ENCODE measurements at places on chromosomes 16 and 17.
A peak's percentile ranks its signal among the peaks of the same experiment; 100 is the strongest.

DNA sequence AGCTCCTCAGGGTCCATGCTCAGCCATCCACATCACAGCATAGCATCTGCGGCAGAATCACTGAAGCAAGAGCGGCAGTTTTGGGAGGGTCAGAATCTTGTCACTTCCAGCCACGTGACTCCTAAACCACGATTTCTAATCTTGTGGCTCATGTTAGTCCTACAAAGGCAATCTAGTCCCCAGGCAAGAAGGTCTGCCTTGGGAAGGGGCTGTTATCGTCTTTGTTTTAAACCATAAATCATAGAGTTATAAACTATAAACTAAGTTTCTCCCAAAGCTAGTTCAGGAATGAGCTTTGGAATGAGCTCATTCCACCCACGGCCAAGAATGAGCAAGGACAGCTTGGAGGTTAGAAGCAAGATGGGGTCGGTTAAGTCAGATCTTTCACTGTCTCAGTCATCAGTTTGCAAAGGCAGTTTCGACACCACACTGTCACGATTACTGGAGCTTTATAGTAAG lies 20.8 kb upstream of the DNAH17 start:
- DNase-seq = no peak

- no peak for DNase-seq
Observed at GRCh38 chr16:2374644-2375043, 34.1 kb upstream of the ABCA3 start.

DNA sequence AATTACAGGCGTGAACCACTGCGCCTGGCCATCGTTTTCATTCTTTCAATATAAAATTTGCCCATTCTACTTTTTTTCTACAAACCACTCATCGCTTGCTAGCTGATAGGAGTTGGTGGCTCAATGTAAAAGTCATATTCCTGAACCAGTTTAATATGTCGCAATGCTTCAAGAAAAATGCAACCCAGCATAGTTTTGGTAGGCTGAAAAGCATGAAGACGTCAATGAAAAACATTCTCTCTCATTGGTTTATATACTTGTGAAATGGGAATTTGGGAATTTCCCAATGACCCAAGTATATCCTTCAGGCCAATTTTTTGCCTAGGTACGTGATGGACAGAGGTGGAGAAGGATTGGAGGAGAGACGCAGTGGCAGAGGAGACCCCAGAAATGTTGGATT lies 26.9 kb downstream of the USP43 start:
- DNase-seq = no peak

- DNase-seq = no peak
Observed at GRCh38 chr16:50298075-50298460, 31.7 kb downstream of the ADCY7 start.

GRCh38 chr16:54062361-54063278 lies 224.0 kb downstream of the IRX3 start:
- DNase-seq = no peak

- no peak for DNase-seq
Observed at GRCh38 chr16:15487336-15488284, 53.2 kb downstream of the BMERB1 start.

- DNase-seq = no peak
Observed at GRCh38 chr17:74854792-74855191, 4.9 kb downstream of the GRIN2C start.

DNA sequence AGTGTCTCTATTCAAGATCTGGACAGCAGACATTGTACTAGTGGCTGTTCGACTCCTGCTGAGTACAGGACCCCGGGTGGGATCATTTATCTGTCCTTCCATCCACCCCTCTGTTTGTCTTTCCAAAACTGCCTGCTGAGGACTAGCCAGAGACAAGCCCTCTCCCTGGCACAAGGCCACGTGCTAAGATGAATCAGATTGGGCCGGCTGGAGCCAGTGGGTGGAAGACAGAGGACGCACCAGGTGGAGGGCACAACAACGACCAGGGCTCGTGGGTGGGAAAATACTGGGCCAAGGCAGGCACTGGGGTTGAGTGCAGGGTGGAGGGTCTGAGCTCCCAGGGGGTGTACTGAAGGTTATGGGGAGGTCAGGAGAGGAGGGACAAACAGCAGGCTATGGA lies 1.4 kb upstream of the CA7 start:
- DNase-seq = no peak

- DNase-seq = no peak
Observed at GRCh38 chr16:19119564-19119963, 5.8 kb downstream of the ITPRIPL2 start.

GRCh38 chr17:58039975-58040374 lies 32.9 kb upstream of the SRSF1 start:
- DNase-seq = no peak

- DNase-seq = no peak
Observed at GRCh38 chr17:49932138-49932723, 36.8 kb upstream of the DLX4 start.

DNA sequence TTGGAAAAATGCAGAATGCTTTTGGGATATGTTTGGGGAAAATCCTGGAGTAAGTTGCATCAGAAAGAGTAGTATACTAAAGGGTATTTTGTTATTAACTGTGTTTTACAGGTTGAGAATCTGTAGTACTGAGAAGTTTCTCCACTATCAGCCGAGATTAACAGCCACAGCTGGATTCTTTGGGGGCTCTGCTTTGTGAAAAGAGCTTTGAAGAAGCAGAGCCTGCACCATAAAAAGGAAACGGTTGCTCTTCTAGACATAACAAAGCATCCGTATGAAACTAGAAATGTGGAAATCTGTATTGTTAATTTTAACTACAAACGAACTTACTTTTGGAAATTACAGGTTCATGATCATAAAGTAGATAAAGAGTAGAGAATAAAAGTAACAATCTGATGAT lies 5.3 kb downstream of the NLK start:
- DNase-seq = no peak

DNA sequence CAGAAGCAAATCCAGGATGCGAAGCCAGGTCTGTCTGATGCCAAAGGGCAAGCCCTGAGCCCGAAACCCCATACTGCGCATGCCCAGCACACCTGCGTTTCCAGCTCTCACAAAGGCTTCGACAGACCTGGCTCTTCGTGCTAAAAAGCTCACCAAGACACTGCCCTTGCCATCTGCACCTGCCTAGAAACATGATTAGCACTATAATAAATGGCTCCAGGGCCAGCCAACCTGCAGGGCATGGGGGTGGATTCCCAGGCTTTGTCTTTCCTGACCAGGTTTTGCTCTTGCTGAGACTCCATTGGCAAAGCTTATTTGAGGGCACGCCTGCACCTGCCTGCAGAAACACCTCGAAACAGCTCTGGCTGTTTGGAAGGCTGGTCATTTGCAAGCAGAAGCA lies 14.4 kb upstream of the PLD6 start:
- DNase-seq = no peak

GRCh38 chr16:31277659-31278260 lies 18.0 kb downstream of the ITGAM start:
- DNase-seq = no peak

GRCh38 chr16:67109407-67110135 lies at the start of gene PHAF1:
Gene PHAF1, plus strand, starts transcription at chr16:67109941. Its CDS starts 235 bp downstream, at chr16:67110176.
- peak; percentile 87 for DNase-seq

- DNase-seq = peak; percentile 75
Observed at GRCh38 chr17:8225813-8226535, 15.6 kb upstream of the AURKB start.

DNA sequence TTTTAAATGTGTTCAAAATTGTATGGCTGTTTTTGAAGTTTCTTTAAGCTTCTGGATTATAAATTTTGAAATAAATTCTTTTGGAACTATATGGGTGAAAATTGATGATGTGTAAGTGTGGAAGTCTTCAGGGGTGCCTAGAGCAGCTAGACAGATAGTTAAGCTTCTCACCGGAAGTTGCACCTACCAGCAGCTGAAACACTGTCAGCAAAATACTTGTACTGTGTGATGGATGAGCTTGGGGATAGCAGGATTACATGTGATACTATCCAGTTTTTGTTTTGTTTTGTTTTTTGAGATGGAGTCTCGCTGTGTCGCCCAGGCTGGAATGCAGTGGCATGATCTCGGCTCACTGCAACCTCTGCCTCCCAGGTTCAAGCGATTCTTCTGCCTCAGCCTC lies 19.7 kb downstream of the RBL2 start:
- DNase-seq = no peak

GRCh38 chr17:78958641-78959127 lies 21.0 kb downstream of the LGALS3BP start:
- no peak for DNase-seq

DNA sequence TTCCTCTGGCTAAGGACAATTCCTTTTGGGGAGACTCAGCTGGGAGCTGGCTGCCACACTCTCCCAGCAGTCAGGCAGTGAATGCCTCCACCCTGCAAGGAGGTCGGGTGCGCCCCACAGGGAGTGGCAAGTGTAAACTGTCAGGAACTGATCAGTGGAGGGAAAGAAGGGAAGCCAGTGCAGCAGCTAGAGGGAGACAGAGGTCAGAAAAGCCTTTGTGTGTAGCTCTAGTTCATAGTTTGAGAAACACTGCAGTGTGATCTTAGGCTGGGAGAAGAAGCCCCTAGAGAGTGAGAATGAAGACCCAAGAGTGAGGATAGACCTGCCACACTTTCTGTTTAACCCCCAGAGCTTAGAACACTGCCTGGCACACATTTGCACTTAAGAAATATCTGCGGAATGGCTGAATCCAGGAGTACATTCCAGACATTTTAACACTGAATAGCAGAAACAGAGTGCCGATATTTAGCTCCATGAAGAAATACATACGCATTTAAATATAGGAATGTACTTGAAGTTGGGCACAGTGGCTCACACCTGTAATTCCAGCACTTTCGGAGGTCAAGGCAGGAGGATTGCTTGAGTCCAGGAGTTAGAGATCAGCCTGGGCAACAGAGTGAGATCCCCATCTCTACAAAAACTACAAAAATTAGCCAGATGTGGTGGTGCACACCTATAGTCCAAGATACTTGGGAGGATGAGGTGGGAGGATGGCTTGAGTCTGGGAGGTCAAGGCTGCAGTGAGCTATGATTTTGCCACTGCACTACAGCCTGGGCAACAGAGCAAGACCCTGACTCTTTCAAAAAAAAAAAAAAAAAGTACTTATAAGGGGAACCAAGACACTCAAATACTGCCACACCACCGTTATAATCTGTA lies 11.1 kb upstream of the SLC5A11 start:
- no peak for DNase-seq

DNA sequence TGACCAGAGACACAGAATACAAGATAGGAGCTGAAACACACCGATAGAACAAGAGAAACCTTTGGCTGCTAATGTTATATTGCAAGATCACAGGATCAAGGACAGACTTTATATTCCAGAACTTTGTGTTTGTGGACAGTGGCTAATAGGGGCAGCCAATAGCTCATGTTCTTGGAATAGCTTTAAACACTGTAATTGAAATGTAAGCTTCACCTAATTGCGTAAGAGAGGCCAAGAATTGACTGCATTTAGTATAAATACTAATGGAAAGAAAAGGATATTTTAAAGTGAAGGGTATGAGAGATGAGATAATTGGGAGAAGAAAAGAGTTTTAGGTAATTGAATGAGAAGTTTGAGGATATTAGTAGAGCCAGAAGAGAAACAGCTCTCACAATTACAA lies 758.8 kb downstream of the CDH11 start:
- DNase-seq = no peak

DNA sequence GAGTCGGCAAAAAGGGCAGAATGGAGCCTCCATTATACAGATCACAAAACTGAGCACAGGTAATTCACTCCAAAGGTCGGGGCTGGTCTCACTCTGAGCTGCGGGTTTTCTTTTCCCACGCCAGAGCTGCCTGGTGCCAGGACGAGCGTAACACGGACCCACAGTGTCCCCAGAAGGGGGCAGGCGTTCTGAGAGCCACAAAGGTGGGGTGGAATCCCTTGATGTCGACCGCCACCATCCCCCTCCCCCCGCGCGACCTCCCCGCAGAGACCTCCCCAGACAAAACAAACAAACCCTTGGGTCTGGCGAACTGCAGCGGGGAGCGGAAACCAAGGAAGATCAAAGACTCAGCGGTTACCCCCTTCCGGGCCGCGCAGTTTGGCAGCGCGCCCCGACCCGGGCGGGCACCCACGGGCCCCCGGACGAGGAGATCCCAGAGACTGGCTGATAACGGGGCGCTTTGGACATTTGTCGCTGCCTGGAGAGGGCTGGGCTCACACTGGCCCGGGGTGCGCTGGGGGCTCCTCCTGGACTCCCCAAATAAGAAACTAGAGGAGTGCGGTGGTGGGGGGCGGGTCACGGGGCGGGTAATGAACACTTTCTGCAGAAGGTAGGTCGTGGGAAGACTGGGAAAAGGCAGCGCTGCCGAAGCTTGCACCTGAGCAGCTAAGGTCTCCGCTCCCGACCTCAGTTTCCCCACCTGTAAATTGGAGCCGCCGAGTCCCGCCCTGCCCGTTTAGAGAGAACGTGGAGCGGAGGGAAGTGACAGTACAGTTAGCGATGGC lies 664 bp upstream of the NKD1 start:
- no peak for DNase-seq

- DNase-seq = no peak
Observed at GRCh38 chr16:74034862-74035261, 261.8 kb upstream of the PSMD7 start.

DNA sequence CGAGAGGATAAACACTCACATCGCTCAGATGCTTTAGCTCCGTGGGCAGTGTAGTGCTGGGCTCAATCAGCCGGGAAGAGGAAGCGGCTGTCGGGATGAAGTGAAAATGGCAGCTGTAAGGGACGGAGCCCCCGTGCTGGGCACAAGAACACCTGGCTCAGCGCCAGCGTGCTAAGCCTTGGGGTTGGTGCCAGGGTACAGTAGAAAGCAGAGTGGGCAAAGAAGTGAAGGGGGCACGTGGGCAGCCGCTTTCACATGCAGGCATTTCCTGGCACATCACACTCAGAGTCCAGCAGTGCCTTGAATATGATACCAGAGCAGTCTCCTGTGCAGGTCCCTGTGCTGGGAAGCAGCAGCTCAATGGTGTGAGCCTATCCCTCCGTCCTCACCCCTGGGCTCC lies 51.1 kb upstream of the FOXF1 start:
- DNase-seq = no peak

GRCh38 chr17:59441464-59442096 lies 110.1 kb downstream of the YPEL2 start:
- DNase-seq = no peak

- DNase-seq = no peak
Observed at GRCh38 chr17:36463916-36464764, 22.3 kb upstream of the ZNHIT3 start.

GRCh38 chr16:87835882-87836331 lies 33.4 kb downstream of the SLC7A5 start:
- no peak for DNase-seq

- DNase-seq = no peak
Observed at GRCh38 chr16:27495191-27495590, 54.5 kb downstream of the GTF3C1 start.

GRCh38 chr16:89921131-89921701 lies 1.9 kb upstream of the TUBB3 start:
- DNase-seq = no peak

DNA sequence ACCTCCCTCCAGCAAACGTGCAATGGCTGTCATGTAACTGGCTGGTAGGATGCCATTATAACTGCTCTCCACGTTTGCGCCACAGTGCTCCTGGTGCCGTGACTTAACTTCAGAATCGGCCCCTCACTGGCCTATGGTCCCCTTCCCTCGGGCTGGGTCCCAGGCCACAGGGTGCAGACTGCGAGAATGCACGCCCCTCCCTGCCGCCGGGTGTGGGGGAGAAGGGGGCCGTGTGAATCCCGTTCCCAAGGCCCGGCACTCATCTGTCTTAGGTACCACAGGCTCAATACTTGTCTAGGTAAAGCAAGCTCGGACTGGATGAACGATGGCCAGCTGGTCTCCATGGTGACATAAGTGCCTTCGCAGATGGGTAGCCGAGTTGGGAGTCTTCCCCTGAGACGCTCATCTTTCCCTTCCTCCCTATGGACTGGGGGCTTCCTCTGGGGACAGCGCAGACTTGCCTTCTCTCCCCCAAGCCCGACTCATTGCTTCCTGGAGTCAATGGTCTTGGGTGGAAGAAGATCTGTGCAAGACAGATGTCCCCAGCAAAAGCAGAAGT lies 37.8 kb downstream of the TIMM22 start:
- no peak for DNase-seq
